ENCODE measurements at places on chromosomes 12 and 14.

DNA sequence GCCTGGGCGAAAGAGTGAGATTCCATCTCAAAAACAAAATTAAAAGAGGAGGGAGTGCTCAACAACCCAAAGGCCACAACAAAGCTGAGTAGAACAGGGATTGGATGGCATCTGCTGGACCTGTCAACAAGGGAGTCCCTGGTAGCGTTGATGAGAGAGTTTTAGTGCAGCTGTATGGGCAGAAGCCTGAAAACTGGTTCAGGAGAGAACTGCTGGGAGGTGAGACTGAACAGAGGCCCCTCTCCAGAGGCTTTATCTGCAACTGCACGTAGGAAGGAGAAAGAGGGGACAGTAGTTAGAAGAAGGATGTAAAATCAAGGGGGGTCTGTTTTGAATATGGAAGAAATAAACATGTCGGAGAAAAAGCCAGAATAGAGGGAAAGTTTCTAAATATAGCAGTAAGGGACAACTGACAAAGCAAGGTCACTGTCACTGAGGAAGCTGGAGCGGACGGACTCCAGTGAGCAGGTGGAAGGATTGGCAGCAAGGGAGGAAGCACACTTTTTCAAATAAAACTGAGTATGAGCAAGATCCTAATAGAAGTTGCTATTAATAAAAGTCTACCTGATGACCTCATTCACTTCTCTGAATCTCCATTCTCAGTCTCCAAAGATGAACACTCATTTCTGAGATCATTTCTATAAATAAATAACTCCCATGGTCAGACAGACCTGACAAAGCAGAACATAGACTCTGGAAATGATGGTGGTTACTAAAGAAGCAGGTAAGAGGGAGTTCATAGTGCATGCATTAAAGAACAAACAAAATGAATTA lies 11.8 kb upstream of the ATF1 start:
- no peak for DNase-seq

GRCh38 chr12:109203480-109203879 lies 87.1 kb downstream of the ACACB start:
- DNase-seq, result no peak

GRCh38 chr12:111347891-111348644 lies 20.8 kb downstream of the PHETA1 start:
- no peak for DNase-seq

DNA sequence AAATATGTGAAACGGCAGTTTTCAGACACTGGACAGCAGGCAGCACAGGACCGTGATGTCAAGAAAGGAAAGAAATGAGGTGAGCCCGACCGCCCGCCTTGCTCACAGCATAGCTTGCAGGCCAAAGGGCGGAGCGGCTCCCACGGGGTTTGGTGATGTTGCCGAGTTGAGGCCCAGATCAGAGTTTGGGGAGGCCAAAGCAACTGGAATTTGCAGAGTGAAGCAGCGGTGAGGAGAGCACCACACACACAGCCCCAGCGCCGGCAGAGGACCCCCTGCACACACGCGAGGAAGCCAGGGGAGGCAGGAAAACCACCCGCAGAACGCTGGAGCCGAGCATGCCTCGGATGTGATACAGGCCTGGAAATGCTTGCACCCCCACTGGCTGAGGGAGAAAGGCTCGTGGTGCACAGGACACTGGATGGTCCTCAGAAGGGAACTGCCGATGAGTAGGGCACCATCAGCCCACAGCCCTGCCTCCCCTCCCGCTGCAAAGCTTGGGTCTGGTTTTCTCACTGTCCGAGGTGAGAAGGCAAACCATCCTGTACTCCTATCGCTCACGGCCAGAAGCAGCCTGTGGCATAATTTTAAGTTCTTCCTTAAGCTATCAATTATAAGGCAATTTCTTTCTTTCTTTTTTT lies 25.7 kb upstream of the PLD4 start:
- DNase-seq, result no peak

GRCh38 chr14:50497351-50497750 lies 35.0 kb downstream of the MAP4K5 start:
- no peak for DNase-seq

DNA sequence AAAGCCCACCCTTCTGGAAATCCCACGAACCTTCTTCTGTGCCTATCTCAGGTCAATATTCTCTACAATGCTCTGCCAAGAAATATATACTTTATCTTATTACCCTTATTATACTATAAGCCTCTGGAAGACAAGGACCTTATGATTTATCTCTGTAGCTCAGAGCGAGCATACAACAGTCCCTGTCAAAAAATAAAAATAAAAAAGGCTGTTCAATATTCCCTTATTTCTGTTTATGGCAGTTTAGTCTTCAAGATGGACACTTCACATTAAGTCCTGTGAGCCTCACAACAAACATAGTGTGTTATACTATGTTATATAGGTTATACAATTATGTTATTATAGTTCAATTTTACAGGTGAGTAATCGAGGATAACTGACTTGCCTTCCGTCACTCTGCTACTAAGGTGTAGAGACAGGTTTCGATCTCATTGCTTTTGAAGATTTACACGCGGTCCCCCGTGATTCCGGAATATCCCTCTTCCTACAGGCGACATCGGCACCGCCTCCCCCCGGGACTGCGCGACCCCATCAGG lies 562 bp downstream of the EAPP start:
- DNase-seq, result no peak

GRCh38 chr14:41604721-41605531 lies 1.8 kb upstream of the LRFN5 start:
- peak; percentile 87 for DNase-seq

- peak; percentile 69 for DNase-seq
Measured at GRCh38 chr14:93655078-93655750, 133.1 kb downstream of the PRIMA1 start.

DNA sequence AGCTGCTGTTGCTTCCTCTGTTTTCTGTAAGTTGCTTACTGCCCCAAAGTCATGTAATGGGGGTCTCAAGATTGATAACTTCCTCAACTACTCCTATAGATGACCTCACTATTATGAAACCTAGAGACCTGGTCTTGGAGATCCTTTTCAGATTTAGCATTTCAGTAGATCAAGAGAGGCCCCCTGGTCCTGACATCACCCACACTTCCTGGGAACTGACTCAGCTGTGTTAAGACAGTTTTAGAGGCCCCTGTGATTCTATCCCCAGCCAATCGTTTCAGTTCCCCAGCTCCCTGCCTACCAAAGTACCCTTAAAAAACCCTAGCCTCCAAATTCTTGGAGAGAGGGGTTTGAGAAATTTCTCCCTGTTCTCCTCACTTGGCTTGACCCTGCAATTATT lies 9.2 kb upstream of the ARG2 start:
- no peak for DNase-seq

DNA sequence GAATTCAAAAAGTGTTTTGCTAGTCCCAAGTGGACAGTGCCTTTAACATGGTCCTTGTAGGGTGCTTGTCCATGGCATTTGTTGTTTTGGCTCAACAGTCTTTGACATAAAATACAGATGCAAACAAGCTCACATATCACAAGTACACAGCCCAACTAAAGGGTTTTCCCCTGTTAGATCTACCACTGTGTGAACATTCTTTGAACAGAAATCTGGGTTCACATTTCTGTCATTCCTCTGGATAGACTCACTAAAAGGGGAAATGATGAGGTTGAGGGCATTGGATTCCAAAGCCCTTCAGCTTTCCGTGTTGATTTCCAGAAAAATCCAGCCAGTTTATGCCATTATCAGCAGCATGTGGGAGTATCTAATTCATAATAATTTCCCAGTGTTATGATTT lies 54.1 kb downstream of the EP400 start:
- no peak for DNase-seq
